ENCODE measurements at places on chromosomes 13 and 19.

GRCh38 chr13:113786262-113786841 is 27.3 kb downstream of the TMEM255B start:
- DNase-seq, result no peak

- no peak for DNase-seq
Measured at GRCh38 chr19:28887920-28888618, 324.9 kb downstream of the UQCRFS1 start.

DNA sequence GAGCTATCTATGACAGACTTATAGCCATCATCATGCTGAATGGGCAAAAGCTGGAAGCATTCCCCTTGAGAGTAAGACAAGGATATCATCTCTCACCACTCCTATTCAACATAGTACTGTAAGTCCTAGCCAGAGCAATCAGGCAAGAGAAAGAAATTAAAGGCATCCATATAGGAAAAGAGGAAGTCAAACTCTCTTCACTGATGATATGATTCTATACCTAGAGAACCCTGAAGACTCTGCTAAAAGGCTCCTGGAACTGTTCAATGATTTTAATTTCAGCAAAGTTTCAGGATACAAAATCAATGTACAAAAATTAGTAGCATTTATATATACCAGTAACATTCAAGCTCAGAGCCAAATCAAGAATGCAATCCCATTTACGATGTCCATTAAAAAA is 21.7 kb upstream of the C1QTNF9B start:
- DNase-seq, result no peak

DNA sequence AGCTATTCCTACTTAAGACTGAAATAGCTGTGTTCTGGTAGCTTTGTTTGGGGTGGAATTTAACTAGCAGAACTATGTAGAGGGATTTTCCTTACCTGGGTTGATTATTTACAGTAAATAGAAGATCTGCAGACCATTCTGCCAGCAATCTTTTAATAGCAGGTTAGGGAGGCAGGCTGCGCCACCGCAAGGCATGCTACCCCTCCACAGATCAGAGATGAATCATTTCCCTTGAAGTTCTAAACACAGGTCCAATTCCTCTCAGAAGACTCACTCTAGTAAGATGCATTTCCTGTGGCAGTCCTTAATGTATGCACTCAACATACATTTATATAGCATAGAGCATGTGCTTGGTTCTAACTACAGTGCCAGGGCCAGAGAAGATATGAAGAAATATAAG is 109.0 kb downstream of the TNFRSF19 start:
- DNase-seq, result no peak

- peak; percentile 26 for DNase-seq
Measured at GRCh38 chr13:106348075-106348840, 187.2 kb downstream of the EFNB2 start.

DNA sequence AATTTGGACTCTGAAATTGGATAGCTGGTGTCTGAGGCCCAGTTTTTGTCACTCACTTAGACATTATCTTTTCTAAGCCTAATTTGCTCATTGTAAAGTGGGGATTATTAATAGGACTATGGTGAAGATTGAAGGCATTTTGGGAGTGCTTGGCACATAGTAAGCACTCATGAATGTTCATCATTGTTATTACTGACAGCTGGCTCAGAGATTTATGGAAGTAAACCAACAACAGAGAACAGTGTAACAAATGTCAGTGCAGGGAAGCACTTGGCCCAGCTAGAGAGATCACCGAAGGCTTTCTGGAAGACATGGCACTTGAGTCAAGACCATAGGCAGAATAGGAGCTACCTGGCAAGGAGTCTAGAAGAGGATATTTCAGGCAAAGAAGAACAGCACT is 92.3 kb downstream of the RFC3 start:
- no peak for DNase-seq

DNA sequence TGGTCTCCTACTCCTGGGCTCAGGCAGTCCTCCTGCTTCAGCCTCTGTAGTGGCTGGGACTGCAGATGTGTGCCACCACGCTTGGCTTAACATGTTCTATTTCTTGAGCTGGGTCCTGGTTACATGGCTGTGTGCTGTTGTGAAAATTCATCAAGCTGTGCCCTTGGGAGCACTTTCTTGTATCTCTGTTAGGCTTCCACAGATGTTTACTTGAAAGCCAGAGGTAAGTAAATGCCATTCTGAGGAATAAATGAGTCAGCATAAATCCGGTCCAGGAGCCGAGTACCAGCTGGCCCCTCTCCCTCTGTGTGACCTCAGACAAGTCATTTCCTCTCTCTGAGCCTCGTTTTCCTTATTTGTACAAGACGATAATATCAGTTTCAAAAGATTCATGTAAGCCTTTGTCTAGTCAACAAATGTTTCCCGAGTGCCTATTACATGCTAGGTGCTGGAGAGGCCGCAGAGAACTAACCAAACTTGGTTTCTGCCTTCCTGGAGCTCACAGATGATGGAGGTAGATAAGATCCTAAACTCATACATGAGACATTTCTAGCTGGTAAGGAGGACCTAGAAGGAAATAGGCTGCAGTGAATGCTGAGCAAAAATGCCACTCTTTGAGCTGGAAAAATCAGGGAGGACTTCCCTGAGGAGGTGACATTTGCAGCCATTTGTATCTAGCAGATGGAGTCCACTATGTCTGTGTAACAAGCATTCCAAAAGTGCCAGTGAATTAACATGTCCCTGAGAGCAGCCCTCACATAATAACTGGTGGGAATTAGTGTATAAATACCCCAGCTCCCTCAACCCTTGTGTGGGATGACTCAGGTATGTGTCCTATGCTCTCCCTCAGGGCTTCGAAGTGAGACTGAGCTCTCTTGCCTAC is 2.7 kb upstream of the RASAL3 start:
- DNase-seq, result no peak

DNA sequence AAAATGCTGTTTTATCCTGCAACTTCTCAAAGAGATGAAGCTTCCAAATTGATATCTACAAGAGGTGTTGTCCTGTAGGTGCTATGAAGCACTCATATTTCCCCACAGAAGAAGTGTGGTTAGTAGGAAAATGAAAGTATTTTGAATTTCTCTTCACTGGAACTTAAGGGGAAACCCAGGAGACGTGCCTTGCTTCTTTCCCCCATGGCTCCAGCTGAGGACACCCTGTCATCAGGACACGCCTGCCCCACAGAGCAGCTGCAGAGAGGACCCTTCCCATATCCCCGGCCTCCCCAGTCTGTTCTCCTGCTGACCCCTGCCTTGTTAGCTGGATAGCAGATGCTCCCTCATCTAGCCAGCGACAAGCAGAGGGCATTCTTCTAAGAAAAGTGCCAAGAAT is 371.3 kb downstream of the COG6 start:
- DNase-seq, result no peak

- no peak for DNase-seq
Measured at GRCh38 chr13:75761369-75761768, 125.2 kb downstream of the LMO7 start.

GRCh38 chr13:79654520-79654919 is 173.6 kb downstream of the NDFIP2 start:
- no peak for DNase-seq

DNA sequence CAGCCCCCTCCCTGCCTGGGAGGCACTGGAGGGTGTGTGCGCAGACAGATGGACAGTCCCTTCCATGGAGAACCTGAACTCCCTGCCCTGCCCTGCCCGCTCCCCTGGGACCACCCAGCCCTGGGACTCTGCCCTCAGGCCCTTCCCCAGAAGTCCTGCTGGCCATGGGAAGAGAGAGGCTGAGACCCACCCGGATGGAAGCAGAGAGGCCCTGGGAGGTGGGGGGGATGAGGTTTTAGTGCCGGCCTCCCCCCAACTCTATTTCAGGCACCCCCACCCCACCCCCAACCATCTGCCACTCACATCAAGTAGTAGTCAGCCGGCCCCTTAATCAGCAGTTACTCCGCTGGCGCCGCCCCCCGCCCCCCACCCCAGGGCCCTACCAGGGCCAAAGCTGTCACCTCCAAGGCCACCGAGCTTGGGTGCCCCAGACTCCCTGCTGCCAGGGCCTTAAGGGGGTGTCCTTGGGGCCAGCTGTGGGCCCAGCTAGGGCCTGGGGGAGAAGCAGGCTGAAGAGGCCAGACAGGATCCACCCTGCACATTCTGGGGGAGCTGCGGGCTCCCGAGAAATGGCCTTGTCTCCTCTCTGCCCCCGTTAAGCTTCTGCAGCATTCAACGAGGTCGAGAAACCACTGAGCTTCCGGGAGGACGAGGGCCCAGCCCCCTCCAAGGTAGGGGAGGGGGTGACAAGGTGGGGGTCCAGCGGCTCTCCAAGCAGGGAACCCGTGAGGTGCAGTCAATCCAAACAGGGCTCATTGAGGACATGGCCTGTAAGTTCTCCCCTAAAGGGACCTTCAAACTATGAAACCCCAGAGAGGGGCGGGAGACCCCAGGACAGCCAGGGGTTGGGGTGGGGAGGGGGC is 17.4 kb downstream of the NMRK2 start:
- DNase-seq, result no peak

- DNase-seq, result no peak
Measured at GRCh38 chr19:16773259-16773658, 53.6 kb downstream of the NWD1 start.

DNA sequence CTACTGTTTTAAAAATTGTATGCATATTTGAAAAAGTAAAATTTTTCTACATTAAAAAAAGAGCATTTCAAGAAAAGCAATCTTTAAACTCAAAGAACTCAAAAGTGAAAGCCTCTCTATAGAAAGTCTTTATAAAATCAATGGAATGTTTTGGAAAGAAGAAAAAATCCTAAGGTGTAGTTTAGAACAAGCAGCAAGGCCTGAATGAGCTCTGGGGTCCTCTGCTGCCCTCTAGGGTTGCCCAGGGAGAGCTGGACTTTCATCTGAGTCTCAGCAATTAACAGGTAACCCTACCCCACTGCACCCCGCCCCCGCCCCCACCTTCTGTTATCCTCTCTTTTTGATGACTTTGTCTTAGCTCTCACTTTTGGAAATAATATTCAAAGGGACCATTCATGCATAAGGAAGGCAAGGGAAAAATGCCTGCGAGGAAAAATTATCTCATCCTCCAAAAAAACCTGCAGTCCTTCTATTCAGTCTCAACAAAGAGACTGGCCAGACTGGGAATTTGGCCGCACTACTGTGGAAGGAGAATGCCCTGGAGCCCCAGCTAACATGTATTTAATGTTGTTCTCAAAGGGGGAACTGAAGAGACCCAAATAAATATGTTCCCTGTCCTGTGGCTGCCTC is 24.1 kb downstream of the SLC25A30 start:
- peak; percentile 64 for DNase-seq

- no peak for DNase-seq
Measured at GRCh38 chr13:46079770-46080169, 25.1 kb downstream of the CPB2 start.

DNA sequence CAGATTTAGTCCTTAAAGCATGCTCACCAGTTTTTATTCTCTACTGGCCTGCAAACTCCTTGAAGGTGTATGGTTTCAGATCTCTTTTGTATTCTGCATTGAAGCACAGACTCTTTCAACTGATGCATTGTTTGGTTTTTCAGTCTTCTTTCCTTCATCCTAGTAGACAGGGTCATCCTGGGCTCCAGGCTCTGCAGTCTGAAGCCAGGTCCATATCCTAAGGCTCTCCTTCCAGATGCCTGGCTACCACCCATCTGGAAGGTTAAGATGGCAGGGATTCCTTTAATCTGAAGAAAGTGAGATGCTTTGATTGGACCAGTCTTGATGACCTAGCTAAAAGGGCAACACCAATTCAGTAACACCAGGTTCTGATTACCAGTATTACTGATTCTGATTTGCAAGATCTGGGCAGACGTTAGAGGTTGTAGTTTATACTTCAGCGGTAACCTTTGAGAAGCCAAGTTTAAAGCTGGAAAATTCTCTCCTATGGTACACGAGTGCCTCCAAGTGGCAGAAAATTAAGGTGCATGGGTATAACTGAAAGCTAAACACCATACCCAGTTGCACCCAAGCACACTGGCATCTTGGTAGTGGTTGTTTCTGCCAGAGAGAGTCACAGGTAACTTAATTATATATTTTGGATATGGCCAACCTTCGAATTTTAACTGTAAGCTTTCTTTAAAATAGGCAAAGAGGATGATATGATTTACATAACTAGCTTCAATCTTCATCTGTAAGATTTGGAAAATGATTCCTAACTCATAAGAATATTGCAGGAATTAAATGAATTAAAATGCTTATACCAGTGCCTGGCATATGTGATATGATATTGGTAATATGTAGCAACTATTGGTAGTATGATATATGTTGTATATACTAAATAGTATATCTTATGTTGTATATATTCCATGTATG is 1651.9 kb upstream of the MIR17HG start:
- DNase-seq, result peak; percentile 27

- DNase-seq, result no peak
Measured at GRCh38 chr19:1222394-1222793, 15.4 kb downstream of the CBARP start.

GRCh38 chr13:26759907-26760831 is at the start of gene GPR12:
Gene GPR12 (minus strand): TSS chr13:26760786. CDS start chr13:26759827, 959 bp downstream.
- DNase-seq, result no peak

DNA sequence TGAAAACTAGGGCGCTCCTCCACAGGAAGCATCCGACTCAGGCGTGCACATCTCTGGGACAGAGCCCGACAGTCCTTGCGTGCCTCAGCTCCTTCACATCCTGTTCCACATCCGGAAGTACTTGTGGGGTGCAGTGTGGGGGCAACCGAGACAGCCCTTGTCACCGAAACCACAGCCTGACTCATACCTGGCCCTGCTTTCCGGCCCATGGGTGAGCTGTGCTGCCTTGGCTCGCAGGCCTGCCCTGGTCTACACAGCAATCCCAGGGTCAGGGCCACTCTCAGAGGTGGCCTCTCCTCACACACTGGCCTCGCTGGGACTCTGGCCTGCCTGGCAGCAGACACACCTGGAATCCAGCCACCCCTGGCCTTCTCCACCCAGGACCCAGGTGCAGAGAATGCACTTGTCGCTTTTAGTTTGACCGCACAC is 100.4 kb downstream of the STK24 start:
- DNase-seq, result peak; percentile 28

- no peak for DNase-seq
Measured at GRCh38 chr13:109954441-109954840, 168.1 kb upstream of the IRS2 start.

GRCh38 chr13:95137096-95137495 is 164.2 kb downstream of the ABCC4 start:
- DNase-seq, result no peak

DNA sequence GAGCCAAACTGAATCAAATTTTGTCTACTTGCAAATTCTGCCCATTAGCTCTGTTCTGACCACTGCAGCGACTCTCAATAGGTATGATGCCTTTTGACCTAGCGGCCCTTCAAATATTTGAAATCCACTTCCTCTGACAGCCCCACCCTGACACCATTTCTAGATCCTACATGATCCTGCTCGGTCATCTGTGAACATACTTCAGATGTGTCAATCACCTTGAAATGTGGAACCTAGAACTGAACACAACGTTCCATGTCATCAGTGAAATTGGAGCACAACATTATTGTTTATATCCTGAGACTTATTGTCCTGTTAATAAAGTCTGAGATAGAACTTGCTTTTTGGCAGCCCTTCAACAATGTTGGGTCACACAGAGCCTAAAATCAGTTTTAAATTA is 98.2 kb downstream of the UBL3 start:
- no peak for DNase-seq

DNA sequence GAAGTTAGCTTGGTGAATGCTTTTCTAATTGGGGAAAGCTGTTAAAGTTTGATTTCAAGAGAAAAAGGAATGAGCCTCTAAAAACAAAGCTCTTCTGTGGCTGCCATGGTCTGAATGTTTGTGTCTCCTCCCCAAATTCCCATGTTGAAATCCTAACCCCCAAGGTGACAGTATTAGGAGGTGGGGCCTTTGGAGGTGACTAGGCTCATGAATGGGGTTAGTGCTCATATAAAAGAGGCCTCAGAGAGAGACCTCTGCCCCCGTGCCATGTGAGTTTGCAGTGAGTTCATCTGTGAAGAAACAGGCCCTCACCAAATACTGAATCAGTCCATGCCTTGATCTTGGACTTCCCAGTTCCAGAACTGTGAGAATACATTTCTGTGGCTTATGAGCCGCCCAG is 56.5 kb downstream of the ARHGEF7 start:
- DNase-seq, result no peak

Data from COLO829 (cell line).